ENCODE measurements at places on chromosomes 3 and 15. TPM values are rescaled to one million over a fixed set of nuclear protein-coding genes. Genes with fewer than 3 reads are reported as not detected.

Gene ARRDC4
- total RNA-seq, result 110 TPM

Gene GOLGA6L2
- not detected for total RNA-seq

Gene SPRED1
- total RNA-seq, result 112 TPM

Gene AP3B2
- total RNA-seq, result 8.0 TPM

Gene ULK4
- 11.7 TPM for total RNA-seq

Gene TMEM207
- total RNA-seq, result not detected

Gene ALDH1A2
- total RNA-seq, result 0.45 TPM

Gene NRG4
- 30.4 TPM for total RNA-seq

Gene ATP13A5
- total RNA-seq, result not detected

Gene SYNM
- total RNA-seq, result 416 TPM

Gene SLC9A9
- 18.3 TPM for total RNA-seq

Gene UPK1B
- total RNA-seq, result 61.1 TPM

Gene SI
- total RNA-seq, result not detected

Gene GPR62
- not detected for total RNA-seq

Gene RNU5B-1
- total RNA-seq, result not detected

Gene CSNK1G1
- 29.0 TPM for total RNA-seq

Gene RTP1
- not detected for total RNA-seq

Gene GLDN
- 1.7 TPM for total RNA-seq

Gene FSD2
- not detected for total RNA-seq

Gene SPESP1
- 19.8 TPM for total RNA-seq

Gene C2CD4A
- total RNA-seq, result not detected

Gene COL6A5
- 0.45 TPM for total RNA-seq

Gene MEX3B
- 2.9 TPM for total RNA-seq

Gene CTXND1
- total RNA-seq, result 0.73 TPM

Gene TRPC1
- 4.8 TPM for total RNA-seq

Gene CD200R1
- total RNA-seq, result 3.7 TPM

Gene PRR23E
- total RNA-seq, result not detected

Gene MTHFS
- total RNA-seq, result not detected

Gene ARPIN
- 17.4 TPM for total RNA-seq

Gene FBXL2
- 45.1 TPM for total RNA-seq

Gene PLA1A
- not detected for total RNA-seq

Gene ECE2
- 0.45 TPM for total RNA-seq

Gene C3orf49
- not detected for total RNA-seq

Gene CCR9
- not detected for total RNA-seq

Gene ARL13B
- 1.2 TPM for total RNA-seq

Gene SLC38A3
- total RNA-seq, result not detected

Gene RETNLB
- total RNA-seq, result not detected

Gene DIS3L
- total RNA-seq, result 12.8 TPM

Gene PPP4R2
- total RNA-seq, result 31.4 TPM

Gene ARHGEF26
- 40.6 TPM for total RNA-seq

Gene UROC1
- total RNA-seq, result not detected
